ENCODE measurements at places on chromosomes 1 and 21.

GRCh38 chr1:89881415-89882058 lies 60.7 kb downstream of the LRRC8D start:
- no peak for DNase-seq

DNA sequence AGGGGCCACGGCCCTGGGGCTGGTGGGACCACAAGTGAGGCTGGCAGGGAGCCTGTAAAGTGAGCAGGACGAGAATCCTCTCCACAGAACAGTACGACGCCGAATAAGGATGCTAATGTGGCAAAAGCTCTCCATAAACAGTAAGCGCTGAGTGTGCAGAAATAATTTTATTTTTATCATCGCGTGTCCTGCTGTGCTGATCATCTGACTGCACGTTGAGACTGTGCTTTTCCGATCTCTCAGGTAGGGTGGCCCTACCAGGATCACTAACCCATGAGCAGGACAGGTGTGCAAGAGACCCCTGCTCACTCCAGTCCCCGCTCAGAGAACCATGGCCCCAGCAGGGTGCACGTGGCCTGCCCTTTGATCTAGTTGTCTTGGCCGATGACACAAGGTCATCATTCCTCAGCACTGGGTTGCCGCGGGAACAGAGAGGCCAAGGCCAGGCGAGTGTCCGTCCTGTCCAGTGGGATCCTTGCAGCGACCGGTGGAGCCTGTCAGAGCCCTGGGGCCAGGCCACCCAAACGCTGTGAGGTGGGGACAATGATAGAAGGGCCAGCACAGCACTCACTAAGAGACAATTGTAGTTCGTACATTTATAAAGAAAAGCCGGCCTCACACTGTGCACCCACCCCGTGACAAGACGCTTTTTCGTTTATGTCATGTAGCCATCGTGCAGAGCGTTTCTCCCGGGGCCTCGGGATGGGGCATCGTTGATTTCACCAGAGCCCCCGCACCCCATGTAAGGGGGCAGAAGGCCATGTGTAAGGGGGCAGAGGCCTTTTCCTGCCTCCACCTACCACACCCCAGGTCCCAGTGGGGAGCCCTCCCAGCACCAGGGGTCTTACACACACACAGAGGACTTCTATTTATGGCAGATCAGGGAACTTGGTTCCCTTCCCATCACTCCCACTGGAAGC lies 52.7 kb upstream of the ADARB1 start:
- no peak for DNase-seq

DNA sequence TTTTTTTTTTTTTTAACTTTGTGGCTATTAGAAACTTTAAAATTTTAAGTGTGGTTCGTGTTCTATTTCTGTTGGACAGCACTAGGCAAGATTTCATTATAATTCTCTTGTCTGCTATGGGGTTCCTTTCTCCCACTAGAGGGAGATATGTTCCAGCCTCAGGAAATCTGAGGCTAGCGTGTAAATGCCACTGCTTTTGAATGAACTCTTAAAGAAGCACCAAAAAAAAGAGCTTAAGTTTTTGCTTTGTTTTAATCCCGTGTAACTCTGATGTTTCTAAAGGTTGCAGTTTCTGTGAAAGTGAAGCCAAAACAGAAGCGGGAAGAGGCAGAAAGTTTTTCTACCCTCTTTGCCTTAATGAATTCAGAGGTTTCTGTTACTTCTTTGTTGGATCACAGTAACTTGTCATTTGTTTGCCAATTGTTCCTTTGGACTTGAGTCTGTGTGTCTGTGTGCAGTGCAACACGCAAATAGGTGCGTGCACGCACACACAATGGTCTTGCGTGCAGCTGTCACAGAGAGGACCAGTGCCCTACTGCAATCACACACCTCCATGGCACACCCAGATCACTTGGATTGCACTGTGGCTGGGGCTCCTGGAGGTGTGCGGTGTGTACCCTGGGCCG lies 32.3 kb downstream of the HHAT start:
- peak; percentile 60 for DNase-seq

DNA sequence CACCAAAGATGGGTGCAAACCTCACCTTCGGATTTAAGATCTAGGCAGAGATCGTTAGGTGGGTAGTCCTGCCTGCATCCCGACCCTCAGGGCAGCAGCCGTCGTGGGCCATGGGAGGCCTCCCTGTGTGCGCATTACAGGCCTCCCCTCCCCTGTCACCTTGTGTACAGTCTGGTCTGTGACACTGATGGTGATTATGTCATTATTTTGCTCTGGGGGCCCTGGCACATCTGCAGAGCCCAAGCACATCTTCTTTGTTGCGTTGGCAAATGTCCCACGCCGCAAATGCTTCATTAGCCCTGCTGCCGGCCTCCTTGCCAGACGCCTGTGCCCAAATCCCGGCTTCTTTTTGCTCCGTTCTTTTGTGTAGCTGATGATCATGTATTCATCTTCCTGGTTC lies 31.7 kb downstream of the PROX1 start:
- no peak for DNase-seq

DNA sequence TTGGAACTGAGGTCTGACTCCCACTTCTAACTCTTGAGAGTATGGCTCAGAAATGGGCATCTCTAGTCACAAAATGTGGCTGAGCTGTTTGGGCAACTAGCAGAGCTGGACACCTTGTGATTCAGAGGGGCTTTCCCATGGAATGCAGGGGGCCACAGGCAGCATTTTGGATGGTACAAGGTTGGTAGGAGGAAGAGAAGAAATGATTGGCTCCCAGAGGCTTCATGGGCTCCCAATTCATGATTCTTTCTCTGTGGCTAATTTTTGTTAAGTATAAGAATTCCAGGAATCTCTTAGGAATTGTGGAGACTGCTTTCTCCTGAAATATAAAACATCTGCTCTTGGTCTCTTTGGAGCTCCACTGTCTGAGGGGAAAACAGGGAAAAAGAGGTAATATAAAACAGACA lies 49.7 kb downstream of the PBX1 start:
- DNase-seq, result peak; percentile 51

GRCh38 chr1:193543259-193543658 lies 356.8 kb upstream of the B3GALT2 start:
- DNase-seq, result no peak

- DNase-seq, result peak; percentile 54
Observed at GRCh38 chr1:229430761-229431283, 3.1 kb downstream of the ACTA1 start.

- DNase-seq, result peak; percentile 65
Observed at GRCh38 chr1:181479137-181479745, 4.1 kb upstream of the CACNA1E start.

DNA sequence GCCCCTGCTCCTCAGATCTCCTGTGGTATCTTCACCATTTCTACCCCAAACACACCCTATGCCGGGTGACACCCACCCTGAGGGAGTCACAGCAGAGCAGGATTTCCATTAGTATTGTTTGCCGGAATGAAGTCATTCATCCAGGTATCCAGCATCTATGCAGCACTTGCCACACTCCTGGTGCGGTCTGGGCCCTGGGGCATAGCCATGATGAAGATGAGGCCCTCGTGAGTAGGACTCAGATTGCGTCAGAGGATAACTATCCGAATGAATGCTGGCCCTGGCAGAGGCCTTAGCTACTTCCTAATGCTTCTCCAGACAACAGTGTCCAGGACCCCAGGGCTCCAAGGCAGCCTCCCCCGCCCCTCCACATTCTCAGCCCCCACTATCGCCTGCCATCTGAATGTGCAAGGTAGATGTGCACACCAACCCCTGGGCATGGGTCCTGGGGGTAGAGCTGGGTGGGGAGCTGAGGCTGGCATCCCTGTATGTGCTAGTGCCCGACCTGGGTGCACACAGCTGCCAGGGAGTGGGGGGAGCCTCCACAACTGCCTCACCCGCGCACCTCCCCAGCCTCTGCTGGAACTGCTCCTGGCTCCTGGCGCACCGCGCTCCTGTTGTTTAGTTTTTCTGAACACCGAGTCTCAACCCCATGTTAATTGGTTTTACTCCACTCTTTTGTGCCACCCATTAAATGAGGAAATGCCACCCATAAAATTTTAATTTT lies 25.5 kb upstream of the ZC3H12A start:
- no peak for DNase-seq

- DNase-seq, result no peak
Observed at GRCh38 chr21:44834231-44834950, 16.5 kb upstream of the SUMO3 start.

GRCh38 chr1:58941471-58942289 lies 157.8 kb upstream of the JUN start:
- DNase-seq, result no peak

DNA sequence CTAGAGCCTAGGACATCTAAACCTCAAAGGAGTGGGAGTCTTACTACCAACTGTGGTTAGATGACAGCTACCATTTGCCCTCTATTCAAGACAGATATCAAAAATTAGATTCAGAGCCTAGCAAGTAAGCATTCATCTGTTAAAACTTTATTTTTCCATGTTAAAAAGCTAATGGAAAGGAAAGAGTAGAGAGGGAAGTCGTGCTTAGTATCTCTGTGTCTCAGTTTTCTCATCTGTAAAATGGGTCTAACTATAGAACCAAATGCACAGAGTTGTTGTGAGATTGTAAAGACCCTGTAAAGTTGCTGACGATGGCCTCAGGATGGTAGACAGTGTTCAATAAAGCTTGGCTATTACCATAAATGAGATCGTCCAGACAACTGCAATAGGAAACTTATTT lies 428.5 kb upstream of the RUNX1 start:
- no peak for DNase-seq

DNA sequence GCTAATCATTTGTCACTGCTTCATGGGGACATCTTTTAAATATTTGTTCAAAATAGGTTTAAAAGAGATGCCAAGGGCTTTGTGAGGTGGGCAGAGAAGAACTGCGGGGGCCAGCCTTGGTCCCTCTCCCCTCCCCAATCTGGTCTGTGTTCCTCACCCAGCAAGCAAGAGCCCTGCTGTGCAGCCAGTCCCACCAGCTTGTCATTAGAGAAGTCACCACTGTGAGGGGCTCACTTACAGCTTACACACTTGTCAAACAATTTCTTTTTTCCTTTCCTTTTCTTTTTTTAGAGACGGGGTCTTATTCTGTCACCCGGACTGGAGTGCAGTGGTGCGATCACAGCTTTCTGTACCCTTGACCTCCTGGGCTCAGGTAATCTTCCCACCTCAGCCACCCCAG lies 10.4 kb upstream of the CDK18 start:
- no peak for DNase-seq

All from hepatic stellate cell (primary cell).